Frontal cortex (tissue), 4 donors: ENCODE measurements at places on chromosomes 1 and 21. TPM values are rescaled to one million over a fixed set of nuclear protein-coding genes. Genes with fewer than 3 reads are reported as not detected.

Gene SLC9C2
- total RNA-seq = 3.7 TPM

Gene NMNAT2
- total RNA-seq = 34.2 TPM

Gene GJA5
- total RNA-seq = 1.6 TPM

Gene PADI1
- not detected for total RNA-seq

- no peak for DNase-seq
Measured at GRCh38 chr1:186785503-186785902, 43.2 kb upstream of the PLA2G4A start.

DNA sequence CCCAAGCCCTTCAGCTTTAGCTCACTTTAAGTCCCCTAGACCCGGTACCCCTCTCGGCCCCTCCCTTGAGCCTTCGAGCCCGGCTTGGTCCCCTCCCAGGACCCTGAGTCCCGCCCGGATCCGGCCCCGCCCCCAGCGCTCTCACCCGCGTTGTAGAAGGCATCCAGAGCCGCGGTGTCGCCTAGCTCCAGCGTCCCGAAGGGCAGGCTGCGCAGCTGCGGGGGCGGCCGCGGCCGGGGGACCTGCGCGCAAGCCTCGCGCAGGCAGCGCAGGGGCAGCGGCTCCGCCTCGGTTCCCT, 699 bp downstream of the MAP3K6 start:
- peak; percentile 76 for DNase-seq

DNA sequence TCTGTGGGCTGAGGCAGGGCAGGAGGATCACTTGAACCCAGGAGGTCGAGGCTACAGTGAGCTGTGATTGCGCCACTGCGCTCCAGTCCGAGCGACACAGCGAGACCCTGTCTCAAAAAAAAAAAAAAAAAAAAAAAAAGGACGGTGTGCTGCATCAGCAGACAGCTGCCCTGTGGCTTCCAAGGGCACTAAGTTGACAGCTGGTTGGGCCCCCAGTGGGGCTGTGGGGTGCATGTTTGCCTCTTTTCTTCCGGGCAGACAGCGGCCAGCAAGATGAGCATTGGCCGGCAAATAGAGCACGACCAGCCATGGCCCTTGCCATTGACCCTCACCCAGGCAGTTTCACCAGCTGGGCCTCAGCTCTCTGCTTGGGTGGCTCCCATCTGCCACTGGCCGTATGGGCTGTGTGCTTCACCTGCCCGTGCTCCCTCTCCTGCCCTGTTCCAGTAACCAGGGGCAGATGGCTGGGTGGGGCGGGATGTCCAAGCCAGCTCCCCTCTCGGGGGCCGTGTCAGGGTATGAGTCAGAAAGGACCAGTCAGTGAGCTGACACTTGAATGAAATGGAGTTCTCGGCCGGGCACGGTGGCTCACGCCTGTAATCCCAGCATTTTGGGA, 12.3 kb upstream of the SLC25A34 start:
- DNase-seq = no peak

DNA sequence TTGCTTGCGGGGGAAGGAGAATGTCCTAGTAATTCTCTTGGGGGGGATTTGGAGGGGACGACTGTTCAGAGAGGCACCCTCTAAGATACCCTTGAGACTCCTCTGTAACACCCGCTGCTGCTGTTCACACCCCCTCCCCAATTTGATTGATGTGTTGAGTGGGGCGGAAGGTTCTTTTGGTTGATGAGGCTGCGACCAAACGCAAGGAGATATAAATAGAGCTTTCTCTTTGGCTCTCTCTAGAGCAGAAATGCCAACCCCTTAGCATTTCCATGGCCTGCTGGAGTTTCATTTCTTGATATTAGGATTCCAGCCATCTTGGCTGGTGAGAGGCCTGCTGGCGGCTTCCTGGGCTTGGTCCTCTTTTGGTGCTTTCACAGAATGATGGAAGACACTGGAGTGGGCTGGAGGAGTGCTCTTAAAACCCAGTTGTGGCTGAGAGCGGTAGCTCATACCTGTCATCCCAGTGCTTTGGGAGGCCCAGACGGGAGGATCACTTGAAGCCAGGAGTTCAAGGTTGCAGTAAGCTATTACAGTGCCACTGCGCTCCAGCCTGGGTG, 2.0 kb downstream of the PIK3CD start:
- DNase-seq = no peak

- DNase-seq = no peak
Measured at GRCh38 chr1:94115900-94116436, 5.0 kb downstream of the ABCA4 start.

- no peak for DNase-seq
Measured at GRCh38 chr1:230647321-230647720, 5.0 kb downstream of the COG2 start.

DNA sequence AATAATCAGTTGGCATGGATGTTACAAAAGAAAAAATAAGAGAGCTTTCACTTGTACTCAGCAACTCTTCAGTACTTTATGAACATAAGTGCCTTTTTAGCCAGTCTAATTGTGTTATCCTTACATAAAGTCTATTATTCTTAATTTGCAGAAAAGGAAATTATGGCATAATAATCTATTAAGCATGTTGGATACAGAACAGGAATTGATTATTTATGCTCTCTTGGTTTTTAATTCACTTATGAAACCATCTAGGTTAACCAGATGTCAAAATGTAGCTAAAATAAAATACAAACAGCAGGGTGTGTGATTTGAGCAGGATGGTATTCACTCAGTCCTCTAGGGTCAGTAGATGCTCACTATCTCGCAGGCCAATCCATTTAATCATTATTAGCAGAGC, 79.7 kb downstream of the PLPPR5 start:
- DNase-seq = no peak

DNA sequence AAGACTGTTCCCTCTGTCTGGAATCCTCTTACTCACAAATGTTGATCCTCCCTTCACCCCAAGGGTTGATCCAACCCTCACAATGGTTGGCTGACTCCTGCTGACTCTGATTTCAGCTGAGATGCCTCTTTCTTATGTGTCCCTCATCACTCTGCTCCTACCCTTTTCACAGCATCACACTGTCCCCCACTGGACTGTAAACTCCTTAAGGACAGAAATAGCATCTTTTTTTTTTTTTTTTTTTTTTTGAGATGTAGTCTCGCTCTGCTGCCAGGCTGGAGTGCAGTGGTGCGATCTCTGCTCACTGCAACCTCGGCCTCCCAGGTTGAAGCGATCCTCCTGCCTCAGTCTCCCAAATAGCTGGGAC, 97.9 kb upstream of the SYT6 start:
- no peak for DNase-seq

DNA sequence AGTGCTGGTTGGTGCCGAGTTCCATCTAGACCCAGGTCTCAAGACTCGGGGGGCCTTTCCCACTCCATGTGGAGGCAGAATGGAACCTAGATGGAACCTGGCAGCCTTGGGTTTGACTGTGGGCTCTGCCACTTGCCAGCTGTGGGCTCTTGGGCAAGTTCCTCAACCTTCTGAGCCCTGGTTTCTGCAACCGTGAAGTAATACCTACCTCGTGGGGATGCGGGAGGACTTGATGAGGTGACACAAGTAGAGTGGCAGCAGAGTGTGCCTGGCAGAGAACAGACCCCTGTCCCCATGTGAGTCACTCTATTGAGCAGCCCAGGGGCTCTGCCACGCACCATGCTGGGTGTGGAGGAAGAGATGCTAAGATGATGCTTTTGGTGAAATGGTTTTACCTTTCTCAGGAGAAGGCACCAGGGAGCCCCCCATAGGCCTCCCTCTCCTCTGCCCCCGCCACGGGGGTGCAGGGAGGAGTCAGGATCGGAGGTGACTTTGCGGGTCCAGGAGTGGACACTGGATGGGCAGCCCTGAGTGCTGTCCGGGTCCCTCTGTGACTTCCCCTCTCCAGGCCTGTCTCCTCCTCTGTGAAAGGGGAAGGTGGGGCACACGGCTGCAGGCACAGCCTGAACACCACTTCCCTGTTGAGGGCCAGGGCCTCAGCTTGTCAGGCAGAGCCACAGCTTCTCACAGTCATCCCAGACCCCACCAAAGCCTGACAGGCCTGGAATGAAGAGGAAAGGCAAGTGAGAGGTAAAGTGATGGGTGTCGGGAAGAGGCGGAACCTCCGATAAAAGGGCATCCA, 36.7 kb upstream of the EDN2 start:
- peak; percentile 20 for DNase-seq

DNA sequence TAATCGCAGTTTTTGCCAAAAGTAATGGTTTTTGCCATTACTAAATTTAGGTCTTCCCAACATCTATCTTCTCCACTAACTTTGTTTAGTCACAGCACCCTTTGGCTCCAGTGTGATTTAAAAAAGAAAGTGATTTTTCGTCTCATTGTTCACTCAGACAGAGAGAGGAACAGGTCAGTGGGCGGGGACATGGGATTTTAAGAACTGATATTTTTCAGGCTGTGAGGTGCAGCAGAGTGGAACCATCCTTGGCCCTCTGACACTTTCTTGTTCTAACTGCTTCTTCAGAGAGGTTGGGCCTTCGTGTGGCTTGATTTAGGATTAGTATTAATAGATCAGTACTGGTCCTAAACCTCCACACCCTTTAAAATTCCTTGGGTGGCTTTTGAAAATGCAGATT, 38.8 kb downstream of the CASQ2 start:
- no peak for DNase-seq

- DNase-seq = no peak
Measured at GRCh38 chr1:170273291-170274130, 127.8 kb downstream of the NTMT2 start.

- no peak for DNase-seq
Measured at GRCh38 chr1:225347123-225347683, 80.6 kb downstream of the LBR start.

GRCh38 chr1:246428542-246429308, 78.4 kb downstream of the SMYD3 start:
- no peak for DNase-seq

DNA sequence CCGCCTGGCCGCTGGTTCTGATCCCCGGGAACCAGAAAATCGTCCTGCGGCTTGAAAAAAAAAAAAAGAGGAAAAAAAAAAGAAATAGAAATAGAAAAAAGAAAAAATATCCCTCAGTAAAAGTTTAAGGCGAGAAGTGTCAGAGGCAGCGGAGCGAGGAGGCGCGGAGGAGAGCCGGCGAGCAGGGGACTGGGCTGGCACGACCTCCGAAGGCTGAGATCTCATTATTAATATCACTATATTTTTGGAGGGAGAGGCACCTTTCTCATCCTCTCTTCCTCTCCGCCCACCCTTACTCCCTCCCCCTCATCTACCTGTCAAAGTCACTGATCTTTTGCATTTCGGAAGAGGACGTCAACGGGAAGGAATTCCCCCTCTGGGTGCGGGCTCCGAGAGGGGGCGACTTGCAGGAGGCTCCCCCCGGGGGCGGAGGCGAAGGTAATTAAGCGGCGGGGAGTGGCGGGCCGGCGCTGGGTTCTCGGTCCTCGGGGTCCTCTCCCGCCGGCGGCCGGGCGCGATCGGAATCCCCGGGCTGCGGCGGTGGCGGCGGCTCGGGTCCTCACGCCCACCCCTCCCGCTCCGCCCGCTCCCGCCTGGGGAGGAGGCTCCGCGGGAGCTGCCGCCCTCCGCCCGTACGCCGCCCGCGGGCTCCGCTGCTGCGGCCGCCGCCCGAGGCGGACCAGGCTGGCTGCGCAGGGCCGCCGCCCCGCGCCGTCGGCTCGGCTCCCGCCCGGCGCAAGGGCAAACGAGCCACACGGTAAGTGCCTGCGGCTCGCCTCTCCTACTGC, at the start of gene NTNG1:
NTNG1 (plus strand) TSS at position 337 of the 788 bp plus-strand sequence.
- peak; percentile 29 for DNase-seq
